ENCODE measurements at places on chromosomes 5 and 9.

GRCh38 chr9:84832453-84832852, 162.9 kb downstream of the NTRK2 start:
- DNase-seq = no peak

- DNase-seq = no peak
Observed at GRCh38 chr5:98929710-98930298, 997 bp upstream of the CHD1 start.

- no peak for DNase-seq
Observed at GRCh38 chr5:137236252-137236651, 262.9 kb downstream of the SPOCK1 start.

- DNase-seq = no peak
Observed at GRCh38 chr5:28574606-28575005, 1536.2 kb upstream of the CDH9 start.

GRCh38 chr9:109704546-109704945, 75.5 kb upstream of the PALM2AKAP2 start:
- DNase-seq = no peak

DNA sequence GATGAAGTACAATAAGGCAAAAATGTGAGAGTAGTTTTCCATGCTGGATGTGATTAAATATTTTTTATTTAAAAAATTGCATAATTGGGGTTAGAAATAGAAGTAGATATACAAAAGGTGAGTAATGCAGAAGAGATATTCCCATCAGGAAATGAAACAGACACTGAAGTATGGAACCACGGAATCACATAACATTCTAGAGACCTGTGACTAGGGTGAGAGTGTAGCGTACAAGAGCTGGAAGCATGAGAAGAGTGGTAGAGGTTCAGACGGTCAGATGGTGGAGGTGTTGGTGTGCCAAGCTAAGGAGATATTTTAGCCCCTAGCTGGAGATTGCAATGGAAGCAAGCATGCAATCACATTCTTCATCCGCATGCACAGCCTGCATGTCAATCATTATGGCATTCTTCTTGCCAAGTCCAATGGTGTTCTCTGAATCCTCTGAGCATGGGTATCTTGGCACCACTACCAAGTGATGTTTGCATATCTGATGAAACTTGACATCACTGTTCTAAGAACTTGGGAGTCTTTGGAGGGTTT, 587.8 kb downstream of the PSAT1 start:
- DNase-seq = no peak

DNA sequence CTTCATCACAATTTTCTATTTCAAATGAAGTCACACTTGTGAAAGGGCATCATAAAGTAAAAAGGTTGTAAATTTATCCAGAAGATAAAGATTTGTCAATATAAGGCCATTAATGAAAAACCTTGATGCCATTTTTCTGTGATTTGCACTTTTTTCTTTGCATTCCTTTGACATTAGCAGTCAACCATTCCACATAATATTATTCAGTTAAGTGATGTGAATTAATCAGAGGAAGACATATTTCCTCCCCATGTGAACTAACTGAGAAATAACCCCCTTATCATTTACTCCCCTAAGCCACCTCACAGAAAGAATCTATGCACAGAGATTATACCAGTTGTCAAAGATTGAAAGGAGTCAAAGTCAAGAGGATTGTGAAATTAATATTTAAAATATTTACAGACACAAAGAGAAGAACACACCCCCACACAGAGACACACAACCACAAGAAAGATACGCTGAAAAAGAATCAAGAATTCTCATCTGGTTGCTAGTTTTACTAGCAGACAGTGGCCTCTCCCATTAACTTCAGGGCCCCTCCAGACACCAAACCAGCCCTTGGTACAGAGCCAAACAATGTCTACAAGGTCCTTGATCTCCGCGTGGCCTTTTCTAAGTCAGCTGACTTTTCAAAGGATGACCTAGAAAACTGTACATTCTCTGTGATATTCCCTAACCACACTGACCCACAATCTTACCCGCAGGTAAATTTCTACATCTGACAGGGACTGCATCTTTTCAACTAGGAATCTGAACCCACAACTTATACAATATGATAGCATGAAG, 29.5 kb downstream of the GNAQ start:
- DNase-seq = no peak
